ENCODE measurements at places on chromosomes 4 and X.

- DNase-seq: no peak
Observed at GRCh38 chr4:136183513-136183912, 1348.8 kb downstream of the PCDH18 start.

DNA sequence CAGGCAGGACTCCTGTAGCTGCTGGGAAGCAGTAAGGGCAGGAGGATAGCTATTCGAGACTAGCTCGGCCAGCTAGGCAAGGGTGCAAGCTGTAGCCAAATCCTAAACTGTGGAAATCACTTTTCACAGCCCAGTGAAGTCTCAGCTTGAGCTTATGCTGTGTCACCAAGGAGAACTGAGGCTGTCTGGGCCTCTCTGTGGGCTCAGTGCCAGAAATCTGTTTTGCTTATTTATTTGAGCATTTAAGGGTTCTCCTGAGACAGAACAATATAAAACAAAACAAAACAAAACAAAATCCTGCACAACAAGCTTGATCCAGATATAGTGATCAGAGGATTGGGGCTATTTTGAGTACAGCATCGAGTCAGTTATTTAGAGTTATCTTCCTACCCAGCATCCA lies 97.5 kb downstream of the FANCB start:
- no peak for DNase-seq

DNA sequence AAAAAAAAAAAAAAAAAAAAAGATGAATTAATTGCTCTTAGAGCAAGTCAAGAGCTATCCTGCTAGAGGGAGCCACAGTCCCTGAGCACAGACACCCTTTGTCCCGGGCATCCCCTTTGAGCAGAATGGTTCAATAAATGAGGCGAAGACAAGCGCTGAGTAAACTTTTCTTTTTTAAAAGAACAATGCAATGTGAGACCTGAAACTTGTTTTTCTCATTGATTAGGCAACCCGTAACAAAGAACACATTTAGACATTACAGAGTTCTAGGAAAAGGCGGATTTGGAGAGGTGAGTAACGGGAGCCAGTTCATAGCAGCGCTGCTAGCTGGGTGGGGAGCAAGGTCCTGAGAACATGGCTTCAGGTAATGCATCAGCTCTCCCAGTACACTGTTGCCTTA lies 46.1 kb downstream of the GRK4 start:
- DNase-seq: peak; percentile 65

DNA sequence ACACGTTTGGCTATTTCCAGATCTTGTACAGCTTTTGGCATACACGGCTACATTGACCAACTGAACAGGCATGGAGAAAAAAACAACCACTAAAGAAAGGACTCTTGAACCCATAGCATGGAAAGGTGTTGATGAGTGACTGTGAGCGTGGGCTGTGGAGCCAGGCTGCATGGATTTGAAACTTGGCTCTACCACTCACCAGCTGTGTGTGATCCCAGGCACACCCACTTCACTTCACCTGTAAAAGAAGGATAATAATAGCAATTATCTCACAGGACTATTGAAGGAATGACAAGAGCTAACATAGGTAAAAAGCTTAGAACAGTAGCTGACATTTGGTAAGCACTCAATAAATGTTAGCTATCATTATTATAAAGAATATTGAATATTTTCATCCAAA lies 301.7 kb upstream of the CPEB2 start:
- no peak for DNase-seq

DNA sequence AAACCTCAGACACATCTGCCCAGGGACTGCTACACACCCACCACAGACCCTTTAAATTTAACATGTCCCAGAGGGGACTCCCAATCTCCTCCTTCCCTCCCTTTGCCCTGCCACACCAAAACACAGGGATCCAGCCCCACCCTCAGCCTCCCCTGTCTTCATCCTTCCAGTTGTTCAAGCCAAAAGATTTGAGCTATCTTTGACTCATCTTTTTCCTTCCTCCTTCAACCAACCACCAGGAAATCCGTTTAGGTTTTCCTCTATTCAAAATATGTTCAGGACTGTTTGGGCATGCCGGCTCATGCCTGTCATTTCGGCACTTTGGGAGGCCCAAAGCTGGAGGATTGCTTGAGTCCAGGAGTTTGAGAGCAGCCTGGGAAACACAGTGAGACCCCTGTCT lies 6.9 kb upstream of the STK32B start:
- no peak for DNase-seq

DNA sequence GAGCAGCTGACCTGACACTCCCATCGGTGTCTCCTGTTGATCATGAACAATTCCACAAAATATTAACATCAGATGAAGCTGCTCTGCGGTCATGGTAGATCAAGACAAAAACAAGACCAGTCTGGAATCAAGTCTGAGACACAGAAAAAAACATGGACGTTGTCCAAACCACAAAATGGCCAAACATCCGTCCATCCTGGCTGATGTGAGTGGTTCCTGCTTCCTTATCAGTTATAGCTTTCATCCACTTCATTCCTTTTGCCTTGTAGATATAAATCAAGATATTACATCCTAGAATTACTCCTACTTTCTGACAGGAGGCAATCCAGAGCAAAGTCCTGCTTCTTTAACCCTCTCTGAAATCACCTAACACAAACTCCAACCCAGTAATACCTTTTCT lies 28.8 kb upstream of the PCSK1N start:
- DNase-seq: peak; percentile 64

DNA sequence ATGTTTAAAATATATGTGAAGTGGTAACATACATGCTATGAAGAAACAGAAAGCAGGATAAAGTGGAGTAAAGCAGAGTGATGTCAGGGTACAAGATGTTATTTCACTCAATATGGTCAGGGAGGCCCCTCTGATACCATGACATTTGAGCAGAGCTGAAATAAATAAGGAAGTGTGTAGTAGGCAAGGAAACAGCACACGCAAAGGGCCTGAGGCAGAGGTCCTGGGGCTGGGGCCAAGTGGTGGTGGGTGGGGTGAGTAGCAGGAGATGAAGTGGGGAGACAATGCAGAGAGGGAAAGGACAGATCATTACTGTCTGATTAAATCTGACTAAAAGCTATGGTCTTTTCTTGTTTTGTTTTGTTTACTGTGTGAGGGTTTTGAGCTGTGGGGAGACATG lies 61.1 kb downstream of the FAM13A start:
- no peak for DNase-seq

DNA sequence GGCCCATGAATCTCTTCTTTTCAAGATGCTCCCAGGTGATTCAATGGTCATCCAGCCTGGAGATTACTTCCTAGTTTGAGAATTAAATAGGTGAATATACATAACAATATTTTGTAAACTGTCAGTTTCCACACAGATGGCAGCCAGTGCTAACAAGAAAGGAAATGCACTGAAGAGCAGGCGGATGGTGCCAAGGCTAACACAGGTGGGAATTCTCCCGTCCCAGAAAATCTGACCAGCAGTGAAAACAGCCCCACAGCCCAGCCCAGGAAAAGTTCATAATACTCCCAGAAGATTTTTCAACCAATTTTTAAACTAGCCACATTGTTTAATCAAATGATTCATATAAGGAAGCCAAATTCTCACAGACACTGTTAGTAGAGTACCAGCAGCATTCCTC lies 387.2 kb upstream of the GATB start:
- DNase-seq: no peak

DNA sequence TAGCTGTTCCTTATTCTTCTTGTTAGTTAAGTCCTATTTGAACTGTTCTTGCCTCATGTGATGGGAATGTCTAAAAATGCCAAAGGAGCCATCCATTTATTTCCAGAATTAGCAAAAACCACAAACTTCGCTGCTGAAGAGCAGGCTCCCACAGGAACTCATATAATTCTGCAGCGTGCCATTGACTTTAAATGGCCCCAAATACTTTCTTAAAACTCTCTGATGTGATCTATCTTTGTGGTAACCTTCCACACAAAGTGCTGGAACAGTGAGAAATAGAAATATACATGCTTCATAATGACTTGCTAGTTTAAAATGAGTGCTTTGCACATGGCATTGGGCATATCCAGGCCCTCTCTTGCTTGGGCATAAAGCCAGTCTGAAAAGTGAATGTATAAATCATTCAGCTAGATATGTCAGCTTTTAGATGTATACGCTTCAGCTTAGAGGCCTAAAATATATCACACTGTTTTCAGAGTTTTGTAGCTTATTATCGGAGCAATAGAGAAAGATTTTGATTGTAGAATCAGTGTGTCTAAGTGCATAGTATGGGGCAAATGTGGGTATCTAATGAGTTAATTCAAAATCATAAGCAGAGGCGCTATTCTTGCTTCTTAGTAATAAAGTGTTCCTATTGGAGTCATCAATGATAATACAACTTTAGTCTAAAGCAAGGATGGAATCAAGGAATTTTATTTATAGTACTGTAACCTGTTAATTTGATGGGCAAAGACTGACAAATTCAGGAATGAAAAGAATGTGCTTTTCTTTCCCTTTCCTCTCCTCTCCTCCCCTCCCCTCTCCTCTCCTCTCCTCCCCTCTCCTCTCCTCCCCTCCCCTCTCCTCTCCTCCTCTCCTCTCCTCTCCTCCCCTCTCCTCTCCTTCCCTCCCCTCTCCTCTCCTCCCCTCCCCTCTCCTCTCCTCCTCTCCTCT lies 392.2 kb upstream of the ZFP42 start:
- DNase-seq: no peak

GRCh38 chr4:121923306-121923705 lies 28.6 kb downstream of the TRPC3 start:
- DNase-seq: no peak

- DNase-seq: no peak
Observed at GRCh38 chr4:86990510-86990909, 55.7 kb downstream of the AFF1 start.

GRCh38 chrX:44733931-44734330 lies 109.9 kb upstream of the DUSP21 start:
- DNase-seq: no peak

- no peak for DNase-seq
Observed at GRCh38 chr4:152382057-152382785, 153.7 kb downstream of the FBXW7 start.

DNA sequence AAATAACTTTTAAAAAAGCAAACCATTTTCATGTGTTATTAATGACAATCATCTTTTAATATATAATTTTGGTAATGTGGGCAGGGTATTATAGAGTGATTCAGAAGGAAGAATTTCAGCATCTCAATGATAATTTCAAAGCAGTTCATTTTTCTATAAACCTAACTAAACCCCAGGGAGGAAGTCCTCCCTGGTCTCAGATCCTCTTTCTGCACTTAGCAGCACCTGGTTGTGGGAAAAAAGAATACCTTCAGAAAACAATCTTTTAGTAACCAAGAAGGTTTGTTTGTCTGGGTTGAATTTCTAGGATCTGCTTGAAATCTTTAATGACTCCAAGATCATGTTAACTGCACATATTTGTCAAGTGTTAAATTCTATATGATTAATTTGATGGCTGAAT lies 29.9 kb downstream of the DKK2 start:
- DNase-seq: no peak

GRCh38 chrX:26442340-26442739 lies 226.4 kb downstream of the MAGEB5 start:
- DNase-seq: peak; percentile 3

DNA sequence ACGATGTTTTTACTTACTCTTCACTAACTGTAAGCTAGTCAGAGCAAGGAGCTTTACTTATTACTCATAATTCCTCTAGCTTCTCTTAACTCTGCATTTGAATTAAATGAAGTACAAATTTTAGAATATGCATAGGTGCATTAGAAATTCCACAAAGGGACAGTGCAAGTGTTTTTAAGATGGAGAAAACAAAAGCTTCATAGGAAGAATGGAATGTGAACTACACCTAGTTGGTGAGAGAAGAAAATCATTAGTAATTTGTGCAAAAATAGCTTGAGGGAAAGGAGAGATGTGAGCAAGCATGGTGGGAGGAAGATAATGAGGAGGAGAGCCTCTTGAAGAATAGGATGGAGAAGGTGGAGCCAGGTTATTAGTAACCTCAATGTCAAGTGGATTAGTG lies 77.5 kb upstream of the SMARCA5 start:
- DNase-seq: peak; percentile 4

DNA sequence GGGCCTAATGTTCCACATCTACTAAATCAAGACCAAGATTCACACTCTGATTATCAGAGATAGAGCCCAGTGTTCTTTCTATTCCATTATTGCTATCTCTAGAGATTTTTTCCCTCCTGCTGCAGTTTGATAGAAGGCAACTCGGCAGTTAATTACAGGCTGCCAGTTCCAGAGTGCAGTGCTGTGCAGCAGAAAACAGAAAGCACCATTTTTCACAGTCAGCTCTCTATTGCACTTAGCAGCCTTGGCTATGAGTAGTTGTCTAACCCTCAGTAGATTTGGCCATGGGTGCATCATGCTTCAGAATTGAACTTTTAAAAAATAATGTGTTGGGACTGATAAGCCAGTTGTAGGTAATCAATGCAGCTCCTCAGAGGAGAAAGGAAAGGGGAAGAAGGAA lies 295.3 kb downstream of the MID1IP1 start:
- DNase-seq: no peak

- peak; percentile 86 for DNase-seq
Observed at GRCh38 chrX:24150051-24150790, 692 bp downstream of the ZFX start.

GRCh38 chr4:55122235-55122634 lies 3.2 kb downstream of the KDR start:
- no peak for DNase-seq

DNA sequence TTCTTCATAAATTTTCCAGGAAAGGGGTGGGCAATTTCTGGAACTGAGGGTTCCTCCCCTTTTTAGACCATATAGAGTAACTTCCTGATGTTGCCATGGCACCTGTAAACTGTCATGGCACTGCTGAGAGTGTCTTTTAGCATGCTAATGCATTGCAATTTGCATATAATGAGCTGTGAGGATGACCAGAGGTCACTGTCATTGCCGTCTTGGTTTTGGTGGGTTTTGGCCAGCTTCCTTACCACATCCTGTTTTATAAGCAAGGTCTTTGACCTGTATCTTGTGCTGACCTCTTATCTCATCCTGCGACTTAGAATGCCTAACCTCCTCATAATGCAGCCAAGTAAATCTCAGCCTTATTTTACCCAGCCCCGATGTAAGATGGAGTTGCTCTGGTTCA lies 577.8 kb downstream of the NLGN4X start:
- DNase-seq: no peak

DNA sequence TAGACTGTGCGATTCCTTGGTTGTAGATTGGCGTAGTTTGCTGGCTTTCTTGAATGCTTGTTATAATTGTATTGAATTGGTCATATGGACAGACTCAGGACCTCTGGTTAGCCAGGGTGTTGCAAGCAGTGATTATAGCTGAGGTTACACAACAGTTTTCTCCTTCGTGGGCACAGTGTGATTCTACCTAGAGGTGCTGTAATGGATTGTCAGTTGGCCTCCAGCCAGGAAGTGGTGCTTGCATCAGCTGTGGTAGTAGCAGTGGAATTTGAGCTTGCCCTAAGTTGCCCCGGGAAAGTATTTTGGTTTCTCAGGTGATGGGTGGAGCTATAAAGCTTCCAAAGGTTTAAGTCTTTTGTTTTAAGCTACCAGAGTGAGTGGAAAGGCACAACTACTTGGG lies 23.1 kb upstream of the GABRG1 start:
- DNase-seq: peak; percentile 55

GRCh38 chrX:97539970-97540519 lies 656.3 kb downstream of the RPA4 start:
- DNase-seq: no peak

GRCh38 chr4:118224243-118224829 lies 128.5 kb downstream of the PRSS12 start:
- peak; percentile 40 for DNase-seq

- DNase-seq: no peak
Observed at GRCh38 chrX:10615931-10616774, 4.2 kb downstream of the MID1 start.
